Ascending aorta (tissue), 2 donors: ENCODE measurements at places on chromosomes 2 and 18.

GRCh38 chr2:127985026-127985734 is 42.7 kb downstream of the SAP130 start:
- DNase-seq, result no peak

DNA sequence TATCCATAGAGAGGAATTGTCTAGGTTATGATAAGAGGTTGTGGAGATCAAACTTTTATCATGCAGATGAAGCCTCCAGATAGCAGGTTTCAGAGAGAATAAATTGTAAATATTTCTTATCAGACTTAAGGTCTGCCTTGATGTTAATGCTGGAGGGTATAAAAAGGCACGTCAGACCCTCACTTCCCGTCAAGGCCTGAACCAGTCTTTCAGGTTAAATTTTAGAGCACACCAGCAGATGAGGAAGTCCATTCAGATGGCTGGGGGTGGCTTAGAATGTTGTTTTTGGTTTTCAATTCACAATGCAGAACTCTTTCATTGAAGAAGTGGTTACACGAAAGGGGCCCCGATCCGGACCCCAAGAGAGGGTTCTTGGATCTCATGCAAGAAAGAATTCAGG is 144.4 kb upstream of the FBXO11 start:
- no peak for DNase-seq

- DNase-seq, result peak; percentile 63
These were observed 1.6 kb downstream of the SNED1 start for GRCh38 chr2:240999873-241000541.

GRCh38 chr18:13258921-13259320 is 40.4 kb downstream of the LDLRAD4 start:
- DNase-seq, result no peak

DNA sequence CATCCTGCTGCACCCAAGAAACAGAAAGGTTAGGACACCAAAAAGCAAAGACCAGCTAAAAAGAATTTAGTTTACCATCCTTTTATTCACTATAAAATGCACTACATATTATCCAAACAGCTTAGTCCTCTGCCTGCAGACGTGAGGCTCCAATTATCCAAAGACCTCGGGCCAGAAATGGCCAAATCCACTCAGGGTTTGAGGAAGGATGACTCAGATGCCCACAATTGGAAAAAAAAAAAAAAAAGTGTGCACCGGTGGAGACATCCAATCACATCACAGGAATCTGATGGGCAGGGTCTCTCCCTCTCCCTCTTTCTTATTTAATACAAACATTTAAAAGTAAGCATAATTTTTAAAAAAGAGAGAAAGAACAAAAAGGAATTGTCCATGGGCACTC is 65.7 kb downstream of the TRABD2A start:
- no peak for DNase-seq

GRCh38 chr18:25126751-25127150 is 225.2 kb downstream of the ZNF521 start:
- no peak for DNase-seq

DNA sequence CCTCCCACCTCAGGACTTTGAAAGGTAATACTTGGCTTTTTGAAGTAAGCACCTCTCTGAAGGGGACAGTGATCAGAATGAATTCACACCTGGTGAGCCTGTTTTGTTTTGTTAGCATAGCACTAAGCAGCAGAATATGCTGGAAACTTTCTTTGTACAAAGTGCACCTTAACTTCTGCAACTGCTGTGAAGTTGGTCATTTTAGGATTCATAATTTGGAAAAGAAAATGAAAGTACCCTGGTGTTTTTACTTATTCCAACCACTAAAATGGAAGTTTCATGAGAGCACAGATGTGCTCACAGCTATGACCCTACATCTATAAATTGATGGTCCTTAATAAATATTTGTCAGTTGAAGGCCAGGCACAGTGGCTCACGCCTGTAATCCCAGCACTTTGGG is 257.8 kb upstream of the STON1 start:
- no peak for DNase-seq

DNA sequence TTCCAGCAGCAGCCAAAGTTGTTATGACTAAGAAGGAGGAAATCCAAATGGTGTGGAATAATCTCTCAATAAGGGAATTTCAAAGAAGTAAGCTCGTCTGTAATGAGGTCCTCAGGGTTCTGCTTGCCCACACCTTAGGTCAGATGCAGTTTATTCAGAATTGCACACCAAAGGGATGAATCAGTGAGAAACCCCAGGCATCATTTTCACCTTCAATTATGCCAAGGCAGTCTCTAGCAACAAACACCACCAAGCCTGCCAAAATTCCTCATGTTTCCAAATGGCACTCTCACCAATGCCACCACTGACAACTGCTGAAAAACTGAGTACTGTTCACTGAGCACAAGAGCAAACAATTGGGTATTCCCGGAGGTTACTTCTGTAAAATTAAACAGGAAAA is 43.6 kb downstream of the KCNG3 start:
- no peak for DNase-seq

DNA sequence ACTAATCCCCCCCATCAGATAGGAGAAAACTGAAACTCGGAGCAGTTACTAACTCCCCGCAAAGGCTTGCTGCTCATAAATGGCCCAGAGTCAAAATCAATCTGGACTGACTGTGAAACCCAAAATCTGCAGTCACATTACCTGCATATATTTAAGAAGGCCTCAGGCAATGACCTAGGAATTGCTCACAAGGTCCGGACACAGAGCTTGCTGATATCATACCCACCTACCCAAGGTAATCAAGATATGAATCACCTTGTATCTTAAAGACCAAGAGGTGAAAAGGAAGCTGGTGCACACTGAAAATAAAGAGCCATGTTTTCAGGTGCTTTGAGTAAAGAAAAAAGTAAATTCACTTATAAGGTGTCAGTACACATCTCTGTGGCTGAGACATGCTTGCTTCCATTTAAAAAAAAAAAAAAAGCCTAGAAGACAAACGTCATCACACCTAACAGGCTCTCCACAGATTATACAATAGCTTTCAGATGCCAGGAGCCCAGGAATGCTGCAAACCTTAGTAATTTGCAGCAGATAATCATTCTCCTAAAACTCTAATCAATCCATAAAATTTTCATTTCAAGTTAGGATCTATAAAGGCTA is 195.4 kb downstream of the ZEB2 start:
- DNase-seq, result no peak

- DNase-seq, result no peak
These were observed 41.9 kb upstream of the ZFP36L2 start for GRCh38 chr2:43268066-43268953.

DNA sequence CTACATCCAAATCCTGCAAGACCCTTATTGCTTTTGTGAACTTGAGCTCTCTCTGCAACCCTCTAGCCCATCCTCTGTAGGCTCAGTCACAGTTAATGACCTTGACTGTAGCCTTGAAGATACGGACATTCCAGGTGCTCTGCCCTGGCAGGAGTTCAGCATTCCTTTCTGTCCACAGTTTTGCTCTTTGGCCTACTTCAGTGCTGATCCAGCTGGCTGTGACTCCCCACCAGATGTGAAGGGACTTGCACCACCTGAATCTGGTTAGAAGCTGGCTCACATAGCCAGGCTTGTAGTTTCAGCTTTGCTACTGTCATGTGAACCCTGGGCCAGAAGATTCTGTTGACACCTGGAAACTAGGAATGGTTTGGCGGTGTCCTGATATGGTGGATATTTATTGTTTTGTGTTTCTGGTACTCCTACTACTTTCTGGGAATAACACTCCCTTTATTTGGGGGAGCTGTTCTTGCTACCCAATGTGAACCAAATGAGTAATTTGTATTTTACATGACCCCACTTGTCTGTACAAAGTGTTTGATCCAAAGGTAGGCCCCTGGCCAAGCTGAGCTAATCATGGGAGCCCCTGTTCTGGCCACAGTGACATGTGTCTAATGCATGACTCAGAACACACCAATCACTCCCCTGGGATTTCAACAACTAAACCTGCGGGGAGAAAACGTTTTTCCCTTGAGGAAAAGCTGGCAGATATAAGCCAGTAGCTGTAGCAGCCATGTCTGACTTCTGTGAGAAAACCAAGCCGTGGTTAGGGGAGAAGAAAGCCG is 73.4 kb downstream of the CDCA7 start:
- no peak for DNase-seq

DNA sequence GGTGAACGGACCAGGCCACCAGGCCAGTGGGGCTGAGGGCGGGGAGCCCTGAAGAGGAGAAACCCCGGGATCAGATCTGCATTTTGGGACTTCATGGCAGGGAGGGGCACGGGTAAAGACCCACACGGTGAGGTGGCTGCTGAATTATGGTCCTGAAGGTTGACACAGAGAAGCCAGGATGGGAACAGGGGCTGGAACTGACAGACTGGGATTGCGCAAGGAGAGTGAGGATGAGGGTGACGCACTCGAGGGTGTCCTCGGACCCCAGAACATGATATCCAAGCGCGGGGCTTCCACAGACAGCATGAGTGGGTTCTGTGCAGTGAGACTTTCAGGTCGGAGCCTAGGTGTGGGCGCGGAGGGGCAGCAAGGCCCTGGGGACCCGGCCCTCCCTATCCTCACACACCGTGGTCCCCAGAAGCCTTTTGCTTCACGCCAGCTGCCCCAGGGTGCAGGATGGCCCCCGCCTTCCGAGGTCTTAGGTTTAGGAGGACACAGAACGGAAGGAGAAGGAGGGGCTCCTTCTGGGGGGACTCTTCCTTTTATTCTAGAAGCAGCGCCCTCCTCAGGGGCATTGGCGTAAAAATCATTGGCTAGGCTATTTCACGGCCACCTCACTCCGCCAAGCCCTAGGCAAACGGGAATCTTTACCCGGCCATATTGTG is 416.8 kb upstream of the HS6ST1 start:
- DNase-seq, result no peak

GRCh38 chr2:105567996-105568494 is 169.2 kb upstream of the FHL2 start:
- DNase-seq, result no peak

DNA sequence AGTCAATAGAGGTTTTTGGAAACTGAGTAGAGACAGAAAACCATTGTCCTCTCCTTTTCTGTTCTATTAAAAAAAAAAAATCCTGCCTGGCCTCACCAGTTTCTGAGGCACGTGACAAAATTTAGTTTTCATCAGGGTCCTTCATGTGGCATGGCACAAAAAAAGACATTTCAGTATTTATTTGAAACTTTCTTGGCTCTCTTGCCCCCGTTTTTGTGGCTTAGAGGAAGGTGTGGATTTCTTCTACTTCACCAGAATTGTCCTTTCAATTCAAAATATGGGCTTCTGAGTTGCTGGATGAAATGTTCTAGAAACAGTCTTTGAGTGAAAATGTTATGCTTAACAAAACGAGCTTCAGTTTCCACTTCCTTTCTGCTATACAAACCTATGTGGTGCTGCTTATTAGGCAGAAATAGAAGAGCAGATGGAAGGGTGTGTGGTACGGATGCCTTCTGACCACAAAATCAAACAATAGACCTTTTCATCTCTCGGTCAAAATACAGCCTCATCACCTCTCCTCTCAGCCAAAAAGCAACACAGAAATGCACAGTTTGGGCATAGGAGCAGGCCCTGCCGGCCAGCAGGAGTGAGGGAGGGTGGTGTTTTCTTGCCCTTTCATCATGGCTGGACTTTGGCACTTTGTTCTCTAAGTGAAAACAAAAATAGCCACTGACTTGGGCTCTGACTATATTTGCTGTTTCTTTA is 89.2 kb downstream of the SH3RF3 start:
- no peak for DNase-seq

DNA sequence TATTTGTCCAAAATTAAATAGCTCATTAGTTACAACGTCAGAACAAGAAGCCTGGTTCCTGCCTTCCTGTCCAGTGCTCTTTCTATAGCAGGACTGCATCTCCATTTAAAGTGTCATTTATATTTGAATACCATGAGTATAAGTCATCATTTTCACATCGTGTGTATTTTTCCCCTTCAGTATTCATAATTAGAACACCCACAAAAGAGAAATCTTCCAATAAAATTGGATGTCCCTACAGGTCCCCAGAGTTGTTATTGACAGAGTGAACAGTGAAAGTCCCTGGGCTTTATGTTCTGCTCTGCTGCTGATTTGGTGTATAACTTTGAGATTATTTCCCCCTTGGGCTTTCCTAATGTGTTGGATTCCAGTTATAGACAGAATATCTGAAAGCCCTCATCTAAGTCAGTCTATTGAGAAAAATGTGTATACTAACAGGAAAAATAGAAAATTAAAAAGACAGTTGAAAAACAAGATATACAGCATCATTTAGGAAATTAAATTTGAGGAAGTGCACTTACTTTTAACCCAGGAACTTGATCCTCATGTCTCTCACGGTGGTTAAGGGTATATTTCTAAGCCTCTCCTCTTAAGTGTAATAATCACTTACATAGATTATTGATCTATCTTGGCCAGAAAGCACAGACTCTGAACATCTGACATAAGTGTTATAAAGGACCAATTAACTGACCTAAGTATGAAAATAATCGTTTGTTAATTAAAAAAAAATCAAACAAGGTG is 15.2 kb upstream of the REV1 start:
- no peak for DNase-seq

DNA sequence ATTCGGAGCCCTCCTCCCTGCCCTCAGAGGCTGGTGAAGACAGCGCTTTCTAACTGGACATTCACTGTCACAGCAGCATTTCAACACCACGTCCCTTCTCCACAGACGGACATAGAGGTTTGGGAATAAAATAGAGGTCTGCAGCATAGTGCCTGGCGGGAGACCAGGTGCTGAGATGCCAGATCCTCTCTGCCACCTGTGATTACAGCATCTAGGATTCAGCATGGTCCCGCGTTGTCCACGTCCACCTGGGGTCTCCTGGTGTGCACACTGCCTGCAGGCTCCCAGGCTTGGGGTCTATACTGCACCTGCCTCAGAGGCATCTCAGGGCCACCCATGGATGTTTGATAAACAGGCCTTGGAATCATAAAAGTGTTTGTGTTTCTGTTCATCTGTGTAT is 175.5 kb downstream of the TMEM18 start:
- no peak for DNase-seq
